H4 (cell line): ENCODE measurements at places on chromosomes 3 and 15.

DNA sequence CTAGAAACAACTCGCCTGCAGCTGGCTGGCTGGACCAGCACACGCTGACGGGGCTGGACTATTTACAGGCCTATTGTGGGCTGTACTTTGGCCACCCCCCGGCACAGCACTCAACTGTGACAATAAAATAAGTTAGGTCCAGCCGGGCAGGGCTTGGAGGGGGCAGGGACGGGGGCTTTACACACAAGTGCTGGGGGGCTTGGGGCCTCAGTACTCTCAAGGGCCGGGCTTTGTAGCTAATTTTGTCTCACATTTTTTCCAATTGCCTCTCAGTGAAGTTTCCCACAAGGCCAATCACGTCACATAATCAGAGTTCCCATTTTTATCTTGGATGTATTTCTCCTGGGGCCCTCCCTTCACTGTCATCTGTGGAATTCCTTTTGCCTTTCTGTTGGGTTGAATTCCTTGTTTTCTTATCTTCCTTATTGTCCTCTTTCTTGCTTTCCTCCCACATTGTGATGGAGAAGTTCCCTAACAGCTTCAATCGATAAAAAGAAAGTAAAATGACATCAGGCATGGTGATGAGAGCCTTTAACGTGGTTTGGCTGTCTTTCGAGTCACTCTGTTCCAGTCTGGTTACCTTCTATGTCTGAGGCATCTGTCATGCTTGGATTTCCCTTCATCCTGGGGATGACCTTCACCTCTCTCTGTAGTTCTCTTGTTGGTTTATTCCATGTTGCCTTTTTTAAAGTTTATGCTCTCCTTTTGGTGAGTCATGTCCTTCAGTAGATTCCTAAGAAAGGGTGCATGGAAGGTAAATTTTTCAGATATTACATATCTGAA, 44.1 kb upstream of the CMTM7 start:
- no peak for DNase-seq

- DNase-seq: peak; percentile 48
These were observed 54.0 kb downstream of the DUT start for GRCh38 chr15:48385031-48385830.

GRCh38 chr3:55604846-55605245, 117.7 kb upstream of the WNT5A start:
- no peak for DNase-seq

DNA sequence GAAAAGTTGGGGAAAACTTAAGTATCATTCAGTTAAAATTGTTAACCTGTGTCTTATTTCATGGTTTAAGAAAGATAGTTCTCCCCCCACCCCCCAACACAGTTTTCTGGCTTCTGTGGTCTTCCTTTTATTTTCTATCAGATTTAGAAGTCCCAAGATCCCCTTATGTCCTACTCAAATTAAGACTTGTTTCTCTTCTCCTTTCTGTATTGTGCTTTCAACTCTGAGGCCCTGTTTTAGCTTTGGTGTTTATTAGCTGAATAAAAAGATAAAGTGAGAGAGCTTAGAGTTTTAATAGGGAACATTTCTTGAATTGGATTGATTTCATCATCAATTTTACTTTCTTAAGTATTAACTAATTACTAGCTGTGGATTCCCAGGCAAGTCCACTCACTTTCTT, 62.6 kb downstream of the AKAP13 start:
- DNase-seq: no peak

GRCh38 chr15:86855307-86856291, 775.9 kb downstream of the AGBL1 start:
- DNase-seq: no peak

DNA sequence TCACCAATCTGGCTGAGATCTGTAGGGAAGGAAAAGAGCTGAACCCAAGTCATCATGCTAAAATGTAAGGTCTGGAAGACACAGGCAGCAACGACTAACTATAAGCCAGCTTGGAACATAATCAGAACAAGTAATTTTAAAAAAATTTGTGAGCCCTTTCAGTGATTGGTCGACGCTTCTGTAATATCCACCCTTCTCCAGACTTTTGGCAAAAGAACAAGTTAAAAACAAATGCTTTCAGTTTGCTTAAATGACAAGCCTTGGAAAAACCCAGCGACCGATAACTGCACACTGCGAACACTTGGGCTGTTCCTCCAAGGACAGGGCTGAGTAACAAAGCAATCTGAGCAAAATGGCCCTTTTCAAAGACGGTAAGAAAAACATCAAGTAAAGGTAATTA, 49.6 kb downstream of the PCSK6 start:
- DNase-seq: no peak

DNA sequence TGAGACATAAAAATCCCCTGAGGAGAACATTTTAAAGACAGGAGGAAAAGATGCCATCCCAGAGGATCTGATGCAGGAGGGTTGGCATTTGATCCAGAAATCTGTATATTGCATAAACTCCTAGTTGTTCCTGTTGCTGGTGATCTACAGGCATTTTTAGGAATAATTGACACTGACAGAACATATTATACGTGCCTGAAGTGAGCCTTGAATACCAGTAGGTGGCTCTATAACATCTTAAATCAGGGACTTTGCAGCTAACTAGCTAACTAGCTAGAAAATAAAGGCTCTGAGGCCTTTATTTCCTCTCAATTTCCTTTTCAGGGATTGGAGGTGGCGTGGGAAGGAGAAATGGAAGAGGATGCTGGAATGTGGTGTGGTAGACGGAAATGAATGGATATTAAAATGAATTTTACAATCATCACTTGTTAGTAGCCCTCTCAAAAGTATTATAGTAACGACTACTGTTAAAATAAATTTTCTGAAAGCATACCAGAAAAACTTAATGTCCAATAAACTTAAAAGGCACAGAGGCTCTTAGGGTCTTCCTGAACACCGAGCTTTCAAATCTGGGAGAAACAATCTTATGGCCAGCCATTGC, 73.8 kb upstream of the ZBED2 start:
- peak; percentile 65 for DNase-seq

- no peak for DNase-seq
These were observed 38.4 kb downstream of the RBMS3 start for GRCh38 chr3:29319262-29319661.

DNA sequence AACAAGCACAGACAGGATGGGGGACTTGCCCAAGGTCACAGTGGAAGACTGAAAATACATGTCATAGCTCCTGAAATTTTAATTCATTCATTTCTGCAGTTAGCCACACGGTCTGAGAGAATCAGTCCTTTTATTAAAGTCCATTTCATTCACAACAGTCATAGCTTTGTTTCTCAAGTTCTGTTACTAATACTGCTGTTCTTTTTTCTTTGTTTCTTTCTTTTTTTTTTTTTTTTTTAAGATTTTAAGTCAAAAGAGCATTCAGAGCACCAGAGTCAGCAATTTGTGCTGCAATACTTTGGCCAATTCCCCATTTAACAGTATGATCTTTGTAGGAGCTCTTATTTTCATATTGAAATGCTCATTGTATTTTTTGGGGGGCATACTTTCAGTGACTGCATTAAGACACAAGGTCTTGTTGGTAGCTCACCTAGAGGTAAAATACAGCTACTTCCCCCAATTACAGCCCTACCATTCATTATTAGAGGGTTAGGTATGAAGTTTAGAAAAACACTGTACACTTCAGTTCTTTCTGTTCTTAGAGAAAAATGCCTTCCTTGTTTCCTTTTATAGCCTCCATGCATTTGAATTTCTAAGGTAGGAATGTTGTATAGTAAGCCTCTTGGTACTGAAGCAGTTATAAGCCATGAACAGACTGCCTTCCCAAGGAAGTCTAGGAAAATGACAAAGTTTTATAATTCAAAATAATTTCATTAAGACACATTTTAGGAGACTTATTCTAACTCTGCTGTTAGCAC, 9.6 kb downstream of the GALK2 start:
- no peak for DNase-seq

DNA sequence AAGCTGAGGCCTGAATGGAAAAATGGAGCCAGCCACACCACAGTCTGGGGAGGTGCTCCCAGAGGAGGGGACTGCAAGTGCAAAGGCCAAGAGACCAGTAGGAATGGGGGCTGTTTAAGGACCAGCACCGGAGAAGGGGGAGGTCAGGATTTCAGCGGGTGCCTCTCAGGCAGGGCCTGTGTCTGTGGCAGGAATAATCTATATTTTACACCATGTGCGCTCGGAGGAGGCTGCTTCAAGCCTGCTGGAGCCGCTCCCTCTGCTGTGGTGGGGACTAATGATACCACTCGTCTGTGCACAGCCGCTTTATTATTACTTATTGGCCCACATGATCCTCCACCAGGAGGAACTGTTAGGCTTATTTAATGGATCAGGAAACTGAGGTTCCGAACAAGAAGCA, 45.3 kb downstream of the TPRA1 start:
- DNase-seq: no peak

DNA sequence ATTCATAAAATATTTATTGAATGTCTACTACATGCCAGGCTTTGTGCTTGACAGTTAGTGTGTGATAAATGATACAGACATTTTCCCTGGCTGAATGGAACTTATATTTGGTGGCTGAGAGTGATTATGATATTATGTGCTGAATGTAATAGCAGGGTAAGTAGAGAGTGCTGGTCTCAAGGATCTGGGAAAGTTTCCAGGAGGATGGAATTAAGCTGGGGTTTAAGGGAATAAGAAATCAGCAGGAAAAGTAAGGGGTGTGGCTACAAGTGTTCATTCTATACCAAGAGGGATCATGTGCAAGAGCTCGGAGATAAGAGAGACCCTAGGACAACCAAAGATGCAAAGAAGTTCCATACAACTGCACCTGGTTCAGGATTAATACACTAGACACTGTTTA, 500.1 kb upstream of the CFAP20DC start:
- DNase-seq: no peak

DNA sequence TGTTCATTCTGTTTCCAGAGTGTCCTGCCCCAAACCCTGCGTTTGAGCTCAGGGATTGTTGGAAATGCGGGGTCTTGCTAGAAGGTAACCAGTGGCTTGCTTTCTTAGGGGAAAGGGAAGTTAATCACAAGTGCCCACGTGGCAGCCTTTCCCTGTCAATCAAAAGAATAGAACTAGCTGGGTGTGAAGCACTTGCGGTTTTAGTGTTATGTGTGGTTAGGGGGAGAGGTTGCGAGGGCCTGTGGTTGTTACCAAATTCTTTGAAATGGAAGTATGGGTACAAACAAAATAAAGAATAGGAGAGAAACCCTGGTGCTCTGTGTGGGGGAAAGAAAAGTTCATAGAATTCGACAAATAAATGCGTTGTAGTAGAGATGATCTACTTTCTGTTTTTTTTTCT, 67.6 kb downstream of the FNDC3B start:
- DNase-seq: no peak

GRCh38 chr3:156539051-156539450, 15.9 kb downstream of the SSR3 start:
- no peak for DNase-seq

DNA sequence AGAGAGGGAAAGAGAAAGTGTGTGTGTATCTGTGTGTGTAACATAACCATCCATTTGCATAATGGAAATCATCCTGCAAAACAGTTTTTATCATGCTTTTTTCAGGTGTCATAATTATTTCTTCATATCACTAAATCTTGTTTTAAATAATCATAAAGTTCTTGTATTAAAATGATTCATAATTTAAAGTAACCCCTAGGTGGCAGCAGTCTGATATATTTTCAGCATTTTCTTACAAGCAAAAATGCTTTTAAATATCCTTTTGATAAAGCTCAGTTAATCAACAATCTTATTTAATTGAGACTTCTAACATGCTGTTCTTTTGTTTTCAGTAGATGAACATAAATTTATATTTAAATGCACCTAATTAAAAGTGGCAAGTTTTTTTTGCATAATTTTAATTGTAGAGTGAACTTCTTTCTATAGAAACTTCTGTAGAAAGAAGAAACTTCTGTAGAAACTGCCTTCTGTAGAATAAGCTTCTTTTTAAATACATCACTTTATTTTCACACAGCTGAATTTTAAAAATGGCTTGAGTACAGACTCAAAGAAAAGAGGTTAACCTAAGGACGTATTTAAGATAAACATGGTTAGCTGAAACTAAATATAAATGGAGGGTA, 72.5 kb downstream of the OPA1 start:
- DNase-seq: no peak

DNA sequence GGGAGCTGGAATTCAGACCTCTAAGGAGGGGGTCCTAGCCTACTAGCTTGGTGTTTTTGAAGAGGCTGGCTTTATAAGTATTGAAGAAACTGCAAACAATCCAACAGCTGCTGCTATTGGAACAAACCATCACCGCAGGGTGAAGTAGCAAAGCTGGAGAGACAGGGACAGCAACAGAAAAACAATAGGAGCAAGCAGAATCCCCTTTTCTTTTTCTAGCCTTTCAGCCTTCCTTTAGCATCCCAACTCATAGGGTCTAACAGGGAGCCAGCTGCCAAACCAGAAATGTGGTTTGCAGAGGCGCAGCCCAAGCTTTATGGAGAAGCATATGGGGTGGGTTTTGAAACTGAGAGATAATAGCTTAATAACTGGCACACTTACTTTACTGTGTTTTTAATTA, 106.2 kb upstream of the CHMP2B start:
- DNase-seq: no peak

DNA sequence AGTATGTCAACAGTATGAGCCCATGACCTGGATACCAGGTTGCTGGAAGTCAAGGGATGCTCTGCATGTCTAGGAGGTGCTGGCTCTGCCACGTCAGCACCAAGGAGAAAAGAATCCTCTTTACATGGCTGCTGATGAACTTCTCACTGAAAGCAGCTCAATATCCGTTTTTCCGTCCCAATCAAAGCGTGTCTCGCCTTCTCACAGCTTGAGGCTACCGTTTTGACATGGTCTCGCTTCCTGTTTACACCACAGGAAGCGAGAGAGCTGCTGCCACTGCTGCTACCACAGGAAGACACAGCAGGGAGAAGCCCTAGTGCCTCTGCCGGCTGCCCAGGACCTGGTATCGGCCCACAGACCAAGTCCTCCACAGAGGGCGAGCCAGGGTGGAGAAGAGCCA, 27.3 kb downstream of the STARD5 start:
- DNase-seq: peak; percentile 37

GRCh38 chr3:37922721-37923568, 61.3 kb downstream of the CTDSPL start:
- no peak for DNase-seq

- no peak for DNase-seq
These were observed 642.3 kb upstream of the CFAP20DC start for GRCh38 chr3:59692117-59692516.

GRCh38 chr3:66035763-66036477, 2.8 kb downstream of the MAGI1 start:
- no peak for DNase-seq

DNA sequence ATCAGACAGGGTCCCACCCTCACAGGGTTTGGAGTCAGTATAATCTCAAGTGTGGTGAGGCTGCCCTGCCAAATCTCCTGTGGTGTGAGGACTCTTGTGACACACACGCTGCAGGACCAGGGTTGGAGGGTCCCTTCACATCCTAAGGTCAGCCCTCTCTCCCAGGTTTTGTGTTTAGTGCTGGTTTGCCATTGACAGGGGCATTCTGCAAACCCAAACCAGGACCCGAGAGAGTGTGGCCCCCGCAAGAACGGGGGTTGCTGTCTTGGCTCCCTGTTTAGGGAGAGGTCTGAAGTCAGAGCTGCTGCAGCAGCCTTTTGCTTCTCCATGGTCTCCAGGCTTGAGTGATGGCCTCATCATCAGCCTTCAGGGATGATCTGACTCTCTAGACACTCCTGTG, 14.7 kb downstream of the FAM107A start:
- DNase-seq: no peak

- no peak for DNase-seq
These were observed at the start of gene GUCA1C for GRCh38 chr3:108953700-108954099. Gene GUCA1C (minus strand): TSS chr3:108953879. CDS start chr3:108953762, 117 bp downstream.
